ENCODE measurements at places on chromosomes 6 and 20.

- no peak for DNase-seq
Observed at GRCh38 chr6:33589731-33590530, 9.9 kb upstream of the BAK1 start.

GRCh38 chr20:22529150-22530019, 55.0 kb downstream of the FOXA2 start:
- DNase-seq, result no peak

DNA sequence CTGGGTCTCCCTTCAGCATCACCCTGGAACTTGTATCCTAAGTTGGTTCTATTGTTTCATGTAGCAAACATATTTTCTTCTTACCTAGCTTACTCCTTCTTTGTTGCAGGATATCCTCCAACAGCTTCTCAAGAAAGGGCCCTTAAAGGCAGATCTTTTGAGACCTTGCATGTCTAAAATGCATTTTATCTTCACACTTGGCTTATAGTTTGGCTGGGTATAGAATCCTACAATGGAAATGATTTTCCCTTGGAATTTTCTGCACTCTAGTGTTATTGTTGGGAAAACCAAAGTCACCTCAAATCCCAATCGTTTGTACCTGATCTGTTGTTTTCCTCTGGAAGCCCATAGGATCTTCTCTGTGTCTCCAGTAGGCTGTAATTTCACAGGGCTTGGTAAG, 12.1 kb upstream of the TGM6 start:
- no peak for DNase-seq

- DNase-seq, result no peak
Observed at GRCh38 chr6:75409928-75410327, 83.7 kb downstream of the FILIP1 start.

- DNase-seq, result no peak
Observed at GRCh38 chr20:7702141-7702540, 238.1 kb downstream of the HAO1 start.

GRCh38 chr6:51711876-51712275, 375.5 kb downstream of the PKHD1 start:
- DNase-seq, result no peak

GRCh38 chr6:112450663-112451062, 103.5 kb downstream of the RFPL4B start:
- no peak for DNase-seq

DNA sequence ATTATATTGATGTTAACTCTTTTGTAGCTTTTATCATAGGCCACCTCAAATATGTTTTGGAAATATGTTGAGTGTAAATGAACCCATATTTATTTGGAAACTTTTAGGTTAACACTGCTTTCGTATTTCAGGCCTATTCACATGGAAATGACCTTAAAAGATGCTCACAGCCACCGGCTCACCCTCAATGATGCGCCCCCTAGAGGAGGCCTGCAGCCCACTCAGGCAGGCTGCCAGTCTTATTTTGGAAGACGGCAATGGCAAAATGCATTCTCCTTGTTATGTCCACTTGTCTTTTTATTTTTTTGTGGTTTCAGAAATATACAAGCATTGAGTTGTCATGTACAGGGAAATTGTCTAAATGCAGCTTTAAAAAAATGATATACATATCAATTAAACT, 869.7 kb downstream of the PHF3 start:
- DNase-seq, result no peak

GRCh38 chr20:35768731-35769664, 2.8 kb upstream of the PHF20 start:
- no peak for DNase-seq

GRCh38 chr6:117137711-117138110, 127.6 kb upstream of the VGLL2 start:
- DNase-seq, result no peak

DNA sequence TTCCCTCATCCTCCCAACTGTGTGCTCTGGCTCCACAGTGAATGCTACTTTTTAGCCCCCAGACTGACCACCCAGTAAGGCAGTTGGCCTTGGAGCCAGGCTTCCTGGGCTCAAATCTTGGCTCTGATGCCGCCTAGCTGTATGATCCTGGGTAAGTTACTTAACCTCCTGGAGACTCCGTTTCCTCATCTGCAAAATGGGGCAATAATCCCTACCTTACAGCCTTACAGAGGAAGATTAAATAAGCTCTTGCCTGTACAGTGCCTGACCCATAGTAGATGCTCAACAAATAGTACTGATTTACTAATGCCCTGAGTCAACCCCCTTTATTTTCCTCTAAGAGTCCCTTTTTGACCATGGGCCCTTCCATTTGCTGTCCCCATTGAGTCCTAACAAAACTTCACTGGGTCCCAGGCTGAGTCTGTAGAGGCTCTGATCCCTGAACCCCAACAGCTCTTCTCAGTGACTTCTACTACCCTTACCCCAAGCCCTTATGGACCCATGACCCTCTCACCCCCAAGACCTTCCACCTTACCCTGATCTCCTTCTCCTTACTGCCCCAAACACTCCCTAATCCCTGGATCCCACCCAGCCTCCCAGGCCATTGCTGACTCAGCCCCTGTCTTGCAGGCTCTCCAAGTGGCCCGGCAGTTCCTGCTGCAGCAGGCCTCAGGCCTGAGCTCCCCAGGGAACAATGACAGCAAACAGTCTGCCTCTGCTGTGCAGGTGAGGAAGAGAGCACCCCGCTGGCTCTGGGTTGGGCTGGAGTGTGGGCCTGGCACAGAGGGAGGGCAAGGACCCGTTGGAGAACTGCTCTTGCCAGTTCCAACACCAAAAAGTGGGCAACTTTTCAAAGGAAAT, 31.4 kb downstream of the FOXP4 start:
- no peak for DNase-seq

DNA sequence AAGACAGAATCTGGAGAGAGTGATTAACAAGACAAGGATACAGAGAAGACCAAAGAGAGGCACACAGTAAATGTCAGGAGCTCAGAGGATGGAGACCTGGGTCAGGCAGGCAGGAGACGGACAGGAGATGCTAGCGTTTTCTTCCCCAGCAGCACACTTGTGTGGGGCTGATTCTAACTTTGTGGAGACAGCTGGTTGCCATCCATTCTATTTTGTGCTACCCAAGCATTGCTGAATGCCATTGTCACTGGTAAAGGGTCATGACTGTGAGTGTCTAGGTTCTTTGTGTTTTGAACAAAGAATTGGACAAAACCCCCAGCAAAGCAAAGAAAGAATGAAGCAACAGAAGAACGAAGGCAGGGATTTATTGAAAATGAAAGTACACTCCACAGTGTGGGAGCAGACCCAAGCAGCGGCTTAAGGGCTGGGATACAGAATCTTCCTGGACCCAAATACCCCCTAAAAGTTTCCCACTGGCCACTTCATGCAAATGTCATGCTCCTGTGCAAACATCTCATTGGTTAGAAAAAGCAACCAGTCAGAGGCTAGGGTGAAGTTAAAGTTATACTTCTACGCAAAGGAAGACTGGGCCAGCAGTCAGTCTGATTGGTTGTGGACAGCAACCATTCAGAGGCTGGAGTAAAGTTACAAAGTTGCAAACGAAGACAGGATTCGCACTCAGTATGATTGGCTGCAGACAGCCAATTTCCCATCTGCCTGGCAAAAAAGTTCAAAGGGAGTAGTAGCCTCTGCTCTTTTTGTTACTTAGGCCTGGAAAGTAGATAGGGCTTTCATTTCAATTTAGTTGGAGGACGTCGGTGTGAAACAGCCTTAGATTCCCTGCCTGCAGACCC, 17.5 kb downstream of the PTK7 start:
- DNase-seq, result no peak

- DNase-seq, result no peak
Observed at GRCh38 chr20:53739799-53740785, 146.5 kb upstream of the ZNF217 start.

GRCh38 chr6:73028124-73028766, 197.1 kb downstream of the KHDC1L start:
- DNase-seq, result no peak

DNA sequence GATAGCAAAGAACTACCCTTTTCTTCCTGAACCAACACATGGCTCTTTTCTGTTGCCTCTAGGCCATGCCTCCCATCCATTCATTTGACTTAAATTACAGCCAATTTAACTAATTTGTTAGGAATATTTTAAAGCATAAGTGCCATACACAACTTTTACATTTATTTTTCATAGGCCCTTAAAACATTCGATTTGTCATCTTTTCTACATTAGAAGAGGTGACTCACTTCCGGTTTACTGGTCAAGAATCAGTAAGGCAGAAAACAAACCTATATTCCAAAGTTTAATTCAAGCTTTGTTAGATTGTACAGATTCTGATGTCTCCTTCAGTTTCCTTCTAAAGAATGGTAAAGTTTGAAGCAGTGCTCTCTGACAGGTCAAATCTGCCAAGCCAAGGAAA, 344.3 kb downstream of the SAMD5 start:
- no peak for DNase-seq

GRCh38 chr6:87251725-87252124, 70.7 kb upstream of the SMIM8 start:
- no peak for DNase-seq

DNA sequence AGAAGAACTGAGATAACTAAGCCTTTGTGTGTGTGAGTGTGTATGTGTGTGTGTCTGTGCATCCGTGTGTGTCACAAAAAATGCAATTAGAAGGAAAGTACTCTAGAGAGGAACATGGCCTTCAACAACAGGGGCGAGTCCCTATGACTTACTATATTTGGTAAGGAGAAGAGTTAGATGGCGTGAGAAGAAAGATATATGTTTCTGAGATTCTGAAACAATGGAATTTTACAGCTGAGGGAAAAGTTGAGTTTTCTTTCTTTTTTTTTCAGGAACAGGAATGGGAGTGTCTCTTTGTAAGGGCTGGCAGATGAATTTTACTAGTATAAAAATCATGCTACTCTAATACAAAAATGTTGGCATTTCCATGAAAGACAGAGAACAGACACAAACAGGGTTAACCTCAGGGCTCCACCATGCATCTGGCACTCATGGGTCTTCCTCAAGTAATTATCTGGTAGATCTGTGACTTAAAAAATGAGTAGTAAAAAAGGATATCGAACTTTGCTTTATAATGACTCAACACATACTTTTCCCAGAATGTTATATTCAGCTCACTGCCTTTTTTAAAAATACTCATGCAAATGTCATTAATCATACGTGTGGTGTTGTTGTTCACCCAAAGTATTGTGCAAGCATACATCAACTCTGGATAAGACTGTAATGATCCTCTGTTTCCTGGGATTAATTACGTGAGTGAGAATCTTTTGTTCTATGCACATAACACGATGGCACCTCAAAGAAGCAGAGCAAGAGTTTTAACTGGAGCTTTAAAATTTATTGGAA, 12.8 kb upstream of the SASH1 start:
- DNase-seq, result no peak

GRCh38 chr6:143601504-143601903, 76.3 kb upstream of the PHACTR2 start:
- DNase-seq, result no peak

DNA sequence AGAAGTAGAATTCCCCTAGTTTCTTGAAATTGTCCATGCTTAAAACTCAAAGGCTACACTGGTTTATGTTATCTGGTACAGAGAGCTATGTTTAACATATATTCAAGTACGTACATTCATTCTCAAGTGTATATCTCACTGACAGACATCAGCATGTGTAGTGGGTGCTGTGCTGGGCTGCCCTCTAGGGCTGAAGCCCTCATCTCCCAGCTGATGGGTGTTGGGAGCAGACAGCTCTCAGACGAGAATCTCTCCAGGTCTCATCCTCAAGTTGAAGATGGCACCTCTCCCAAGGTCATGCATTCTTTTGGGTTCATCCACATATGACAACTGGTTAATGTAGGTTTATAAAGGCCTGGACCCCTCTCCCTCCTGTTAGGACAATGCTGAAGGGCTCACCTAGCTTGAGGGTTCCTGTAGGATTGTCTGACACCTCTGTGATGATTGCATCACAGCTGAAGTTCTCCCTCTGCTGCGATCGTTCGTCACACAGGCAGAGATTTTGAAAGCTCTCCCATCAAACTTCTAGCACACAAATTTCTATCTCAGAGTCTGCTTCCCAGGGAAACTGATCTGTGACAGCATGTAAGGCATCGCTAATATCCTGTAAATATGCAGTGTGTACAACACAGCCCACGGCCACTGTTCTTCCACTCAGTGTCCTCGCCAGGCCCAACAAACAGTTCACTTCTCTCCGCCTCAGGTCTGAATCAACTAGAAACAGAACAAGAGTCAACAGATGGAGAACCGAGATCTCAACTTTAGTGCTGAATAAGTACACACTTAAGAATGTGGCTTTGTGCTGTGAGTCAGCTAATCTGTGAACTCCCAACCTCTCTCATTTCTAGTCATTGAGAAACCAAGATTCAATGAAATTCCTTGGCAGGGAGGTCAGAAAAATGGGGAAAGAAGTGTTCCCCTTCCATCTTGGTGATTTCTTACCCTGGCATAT, 43.2 kb downstream of the PREP start:
- no peak for DNase-seq

DNA sequence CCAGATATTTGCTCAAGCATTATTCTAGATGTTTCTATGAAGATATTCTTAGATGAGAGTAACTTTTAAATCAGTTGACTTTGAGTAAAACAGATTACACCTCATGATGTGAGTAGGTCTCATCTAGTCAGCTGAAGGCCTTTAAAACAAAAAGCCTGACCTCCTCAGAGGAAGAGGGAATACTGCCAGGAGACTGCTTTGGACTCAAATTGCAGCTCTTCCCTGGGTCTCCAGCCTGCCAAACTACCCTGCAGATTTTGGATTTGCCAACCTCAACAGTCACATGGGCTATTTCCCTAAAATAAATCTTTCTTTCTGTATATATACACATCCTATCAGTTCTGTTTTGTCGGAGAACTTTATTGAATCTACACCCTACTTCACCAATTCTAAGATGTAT, 182.5 kb upstream of the TENT5A start:
- DNase-seq, result no peak

- DNase-seq, result no peak
Observed at GRCh38 chr6:27545271-27546046, 72.6 kb upstream of the ZNF184 start.

DNA sequence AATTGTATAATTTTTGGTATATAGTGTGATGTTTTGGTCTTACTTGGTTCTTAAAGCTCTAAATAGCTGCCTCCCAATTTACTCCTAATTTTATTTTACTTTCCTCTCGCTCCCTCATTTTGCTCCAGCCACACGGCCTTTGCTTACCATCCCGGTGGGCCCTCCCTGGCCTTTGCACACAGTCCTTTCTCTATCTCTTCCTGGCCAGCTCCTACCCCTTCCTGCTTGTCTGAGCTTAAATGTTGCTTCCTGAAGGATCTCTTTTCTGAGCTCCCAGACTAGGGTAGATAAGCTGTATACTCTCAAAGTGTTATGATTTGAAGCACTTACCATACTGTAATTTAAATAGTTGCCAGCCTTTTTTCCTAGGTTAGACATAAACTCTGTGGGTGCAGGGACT, 121.7 kb downstream of the UTRN start:
- DNase-seq, result no peak
